ENCODE measurements at places on chromosomes 16 and 17. TPM values are rescaled to one million over a fixed set of nuclear protein-coding genes. Genes with fewer than 3 reads are reported as not detected.
A peak's percentile ranks its signal among the peaks of the same experiment; 100 is the strongest.

- DNase-seq, result no peak
These were observed 13.3 kb downstream of the LRRC75A start for GRCh38 chr17:16478649-16479048.

DNA sequence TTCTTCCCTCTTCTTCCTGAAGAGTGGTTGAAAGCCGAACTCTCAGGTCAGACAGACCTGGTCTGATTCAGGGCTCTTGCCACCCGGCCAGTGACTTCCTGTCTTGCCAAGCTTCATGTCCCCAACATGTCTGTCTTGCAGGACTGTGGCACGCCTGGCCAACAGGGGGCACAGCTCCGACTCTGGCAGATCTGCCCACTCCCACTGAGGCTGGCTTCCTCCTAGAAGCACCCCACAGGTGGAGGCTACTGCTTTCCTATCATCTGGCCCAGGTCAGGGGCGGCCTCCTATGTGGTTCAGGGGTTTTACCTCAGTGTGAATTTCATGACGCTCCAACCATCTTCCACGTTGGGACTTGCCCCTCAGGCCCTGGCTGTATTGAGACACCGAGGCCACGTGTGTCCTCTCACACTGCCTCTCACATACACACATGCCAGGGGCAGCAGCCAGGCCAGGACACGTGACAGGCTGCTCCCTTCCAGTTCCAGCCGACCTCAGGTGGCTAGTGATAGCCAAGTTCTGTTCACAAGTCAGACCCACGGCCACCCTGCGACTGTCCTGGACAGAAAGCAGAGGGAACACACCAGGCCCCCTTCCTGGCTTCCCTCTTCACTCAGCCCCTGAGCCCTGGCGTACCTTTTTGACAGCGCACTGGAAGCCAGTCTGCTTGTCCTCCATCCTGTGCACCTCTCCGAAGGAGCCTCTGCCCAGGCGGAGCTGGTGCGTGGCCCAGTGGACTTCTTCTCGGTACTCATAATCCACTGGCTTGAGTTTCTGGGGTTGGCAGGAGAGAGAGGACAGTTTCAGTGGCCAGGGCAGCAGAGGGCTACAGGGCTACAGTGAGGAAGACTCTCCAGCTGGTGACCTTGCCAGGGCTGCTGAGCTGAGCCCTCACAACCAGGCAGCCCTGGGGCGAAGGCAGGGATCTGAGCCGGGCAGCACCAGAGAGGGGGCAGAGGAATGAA lies 22.6 kb upstream of the SPATA32 start:
- no peak for DNase-seq

GRCh38 chr17:40327735-40328385 lies 18.9 kb downstream of the RARA start:
- no peak for DNase-seq

DNA sequence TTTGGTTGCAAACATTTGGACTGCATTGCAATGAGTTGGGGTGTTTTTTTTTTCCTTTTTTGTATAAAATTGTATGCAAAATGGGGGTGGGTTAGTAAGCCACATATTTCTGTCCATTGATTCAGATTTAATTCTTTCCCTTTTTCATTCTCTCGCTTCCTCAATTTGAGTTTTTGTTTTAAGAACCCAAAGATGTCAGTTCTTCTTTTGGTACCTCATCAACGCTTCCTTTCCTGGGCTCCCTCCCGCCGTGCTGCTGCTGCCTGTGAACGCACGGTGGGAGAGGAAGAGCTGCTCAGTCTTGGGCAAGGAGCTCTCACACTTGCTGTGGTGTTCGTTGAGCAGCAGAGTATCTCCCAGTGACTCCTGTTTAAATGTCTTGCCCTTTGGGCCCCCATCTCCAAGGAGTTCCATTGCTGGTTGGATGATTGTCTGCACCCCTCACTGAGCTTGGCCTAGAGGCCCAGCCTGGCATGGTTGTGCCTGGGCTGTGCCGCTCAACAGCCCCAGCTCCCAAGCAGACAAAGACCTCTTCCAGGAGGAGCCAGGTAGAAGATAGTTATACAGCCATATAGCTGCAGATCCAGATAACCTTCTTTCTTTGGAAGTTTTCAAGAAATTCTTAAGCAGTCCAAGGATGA lies 13.6 kb downstream of the UBFD1 start:
- no peak for DNase-seq

DNA sequence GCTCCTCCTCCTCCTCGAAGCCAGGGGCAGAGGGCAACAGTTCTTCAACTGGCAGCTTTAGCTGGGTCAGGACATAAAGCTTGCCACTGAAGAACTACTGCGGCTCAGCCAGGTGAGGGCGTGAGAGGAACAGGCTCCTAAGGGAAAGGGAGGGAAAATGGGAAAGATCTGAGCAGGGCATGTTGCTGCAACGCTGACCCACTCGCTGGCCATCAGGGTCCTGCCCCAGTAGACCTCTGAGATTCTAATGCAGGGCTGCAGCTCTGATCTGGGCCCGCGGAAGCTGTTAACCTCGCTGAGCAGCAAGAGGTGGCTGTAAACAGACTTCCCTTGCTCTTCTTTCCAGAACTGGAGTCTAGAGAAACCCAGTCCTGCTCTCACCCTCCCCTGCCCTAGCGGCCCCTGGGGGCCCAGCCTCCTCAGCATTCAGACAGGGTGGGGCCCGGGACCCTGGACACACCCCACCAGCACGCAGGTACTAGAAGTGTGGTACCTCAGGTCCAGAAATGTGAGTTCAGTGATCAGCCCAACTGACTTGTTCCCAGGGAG lies 3.8 kb upstream of the TLCD2 start:
- DNase-seq, result no peak

GRCh38 chr17:40597556-40598300 lies 32.5 kb upstream of the CCR7 start:
- DNase-seq, result no peak

- DNase-seq, result peak; percentile 77
These were observed 49.9 kb upstream of the CPNE2 start for GRCh38 chr16:57042157-57043111.

GRCh38 chr17:12369065-12369464 lies 296.6 kb upstream of the MYOCD start:
- DNase-seq, result no peak

DNA sequence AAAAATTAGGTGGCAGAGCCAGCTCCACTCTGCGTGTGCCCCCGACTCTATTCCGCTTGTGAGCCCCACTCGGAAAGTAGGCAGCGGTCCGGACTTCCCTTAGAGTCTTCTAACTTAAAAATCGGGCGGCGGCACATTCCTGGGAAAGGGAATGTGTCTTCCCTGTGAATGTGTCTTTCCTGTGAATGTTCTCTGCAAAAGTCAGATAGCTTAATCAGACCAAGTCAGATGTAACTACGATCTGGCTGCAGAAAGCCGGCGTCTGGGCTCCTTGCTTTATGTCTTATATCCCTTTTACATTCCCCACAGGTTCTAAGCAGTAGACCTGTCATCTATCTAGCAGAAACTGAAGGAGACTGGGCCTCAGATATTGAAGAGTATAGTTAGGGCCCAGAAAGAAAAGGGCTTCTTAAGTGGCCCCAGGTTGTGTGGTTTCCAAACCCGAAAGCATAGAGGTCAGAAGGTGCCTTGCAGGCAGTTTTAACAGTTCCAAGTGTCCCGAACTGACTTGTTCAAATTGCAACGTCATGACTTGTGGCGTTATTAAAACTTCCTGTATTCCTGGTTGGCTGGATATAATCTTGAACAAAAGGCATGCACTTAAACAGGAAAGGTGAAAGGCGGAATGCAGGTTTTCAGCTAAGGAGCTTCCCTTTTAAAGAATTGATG lies 601 bp downstream of the PHKB start:
- DNase-seq, result no peak

DNA sequence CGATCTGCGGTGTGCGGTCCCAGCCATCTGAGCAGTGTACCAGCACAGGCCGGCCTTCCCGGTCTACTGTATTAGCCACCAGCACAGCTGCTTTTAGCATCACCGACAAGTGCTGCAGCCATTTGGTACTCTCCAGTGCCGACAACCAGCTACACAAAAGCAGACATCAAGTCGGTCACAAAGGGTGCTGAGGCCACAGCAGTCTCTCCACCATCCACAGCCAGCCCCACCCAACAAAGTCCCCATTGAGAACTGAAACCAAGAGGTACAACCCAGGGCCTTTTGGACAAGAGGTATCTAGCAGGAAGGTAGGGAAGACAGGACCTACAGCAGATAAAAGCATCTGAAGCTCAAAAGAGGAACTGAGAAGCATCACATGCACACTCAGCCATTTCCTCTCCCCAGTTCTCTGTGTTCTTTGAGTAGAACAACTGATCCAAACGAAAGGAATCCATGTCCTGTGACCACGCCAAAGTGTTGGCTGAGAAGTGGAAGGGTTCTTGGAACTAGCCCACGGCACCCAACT lies 9.5 kb downstream of the MTMR4 start:
- no peak for DNase-seq

GRCh38 chr16:58054289-58054688 lies 28.7 kb downstream of the MMP15 start:
- no peak for DNase-seq

DNA sequence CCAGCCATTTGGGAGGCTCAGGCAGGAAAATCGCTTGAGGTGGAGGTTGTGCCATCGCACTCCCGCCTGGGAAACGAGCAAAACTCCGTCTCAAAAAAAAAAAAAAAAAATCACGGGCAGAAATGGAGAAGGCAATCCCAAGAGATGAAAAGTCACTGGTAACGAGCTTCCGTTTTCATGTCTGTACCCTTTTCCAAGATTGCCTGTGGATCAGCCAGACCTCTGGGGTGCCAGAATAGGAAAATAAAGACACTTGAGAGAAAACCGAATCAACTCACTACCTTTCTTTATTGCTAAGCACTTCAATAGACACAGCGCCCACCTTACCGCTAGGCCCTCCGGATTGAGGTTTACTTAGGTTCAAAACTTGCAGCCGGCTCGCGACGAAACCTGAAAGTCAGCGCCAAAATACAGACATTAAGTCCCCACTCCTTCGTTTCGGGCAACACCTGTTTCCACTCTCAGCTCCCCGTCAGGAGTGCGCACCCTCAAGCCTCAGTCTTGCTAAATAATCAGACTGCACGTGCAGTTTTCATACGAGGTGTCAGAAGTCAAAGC lies 970 bp upstream of the TRAF7 start:
- no peak for DNase-seq

- peak; percentile 96 for DNase-seq
These were observed at the start of gene SLC16A5 for GRCh38 chr17:75087558-75088453. TSS of gene SLC16A5 (plus strand) at chr17:75087954. CDS start at chr17:75093637, 5,683 bp downstream.

DNA sequence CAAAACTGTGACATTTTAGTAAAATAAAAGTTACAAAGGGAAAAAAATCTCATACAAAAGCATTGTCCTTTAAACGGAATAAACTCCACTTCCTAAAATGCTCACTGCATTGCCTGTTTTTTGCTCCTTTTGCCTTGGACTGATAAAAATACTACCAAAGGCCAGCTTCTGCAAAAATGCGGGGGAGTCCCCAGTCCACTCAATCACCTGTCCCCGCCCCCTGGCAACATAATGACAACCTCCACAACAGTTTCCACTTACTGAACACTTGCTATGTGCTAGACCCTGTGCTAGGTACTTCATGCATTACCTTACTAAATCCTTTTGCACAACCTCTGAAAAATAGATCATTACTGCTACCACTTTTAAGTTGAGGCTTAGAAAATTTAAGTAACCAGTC lies 172.7 kb upstream of the CCL2 start:
- DNase-seq, result no peak

DNA sequence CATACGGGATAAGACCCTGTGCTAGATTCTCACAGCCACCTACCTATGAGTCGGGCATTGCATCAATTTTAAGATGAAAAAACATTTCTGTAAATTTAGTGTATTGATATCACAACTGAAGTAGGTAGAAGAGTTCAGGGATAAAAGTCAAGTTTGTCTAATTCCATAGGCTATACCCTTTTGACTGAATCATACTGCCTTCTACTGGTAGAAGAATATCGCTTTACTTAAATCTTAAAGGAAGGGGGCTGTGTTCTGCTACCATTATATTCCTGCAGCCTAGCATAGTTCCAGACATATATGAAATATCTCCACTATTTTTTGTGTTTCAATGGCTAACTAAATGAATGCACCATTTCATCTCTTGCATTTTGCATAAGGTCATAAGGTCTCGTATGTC lies 1128.6 kb downstream of the CDH8 start:
- no peak for DNase-seq

DNA sequence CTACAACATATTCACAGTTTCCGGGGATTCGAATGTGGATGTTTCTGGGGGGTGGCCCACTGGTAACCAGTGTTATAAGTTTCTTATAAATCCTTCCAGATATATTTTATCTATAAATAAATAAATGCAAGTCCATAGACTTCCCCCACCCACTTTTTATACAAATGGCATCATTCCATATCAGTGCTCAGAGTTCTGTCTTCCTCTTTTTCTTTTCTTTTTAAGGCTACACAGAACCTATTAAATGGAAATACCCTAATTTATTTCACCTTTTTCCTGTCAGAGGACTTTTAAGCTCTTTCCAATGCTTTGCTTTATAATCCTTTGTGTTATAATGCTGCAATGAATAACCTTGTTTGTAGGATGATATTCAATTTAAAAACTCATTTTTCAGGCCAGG lies 3.8 kb downstream of the LGALS9 start:
- DNase-seq, result no peak

Gene TOX3
- total RNA-seq, result not detected

Gene UMOD
- total RNA-seq, result not detected

Gene SPATA32
- not detected for total RNA-seq

Gene CFAP97D1
- total RNA-seq, result not detected

Gene CEP295NL
- 1.6 TPM for total RNA-seq

Gene CRYM
- 105 TPM for total RNA-seq

Gene NPIPB8
- total RNA-seq, result 0.59 TPM

Gene AANAT
- total RNA-seq, result not detected

All from cardiac septum (tissue), 1 donor.